ENCODE measurements at places on chromosomes 4 and X.

DNA sequence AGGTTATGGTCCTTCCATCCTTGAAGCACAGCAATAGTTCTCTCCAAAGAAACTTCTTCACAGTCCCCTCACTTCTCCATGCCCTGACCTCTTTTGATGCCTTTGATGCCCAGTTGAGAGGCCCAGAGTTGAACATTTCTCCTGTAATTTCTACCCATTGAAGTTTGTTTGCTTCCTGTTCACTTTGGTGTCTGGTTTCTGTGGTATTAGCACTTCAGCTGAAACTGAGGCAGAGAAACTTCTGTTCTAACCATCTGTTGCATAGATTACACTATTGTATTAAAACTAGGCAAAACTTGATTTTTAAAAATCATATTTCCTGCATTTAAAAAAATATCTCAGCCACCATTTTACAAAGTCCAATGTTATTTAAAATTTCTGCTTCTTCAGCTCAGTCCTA is 89.8 kb upstream of the ADGRG2 start:
- DNase-seq, result no peak

GRCh38 chr4:83230928-83231327 is 53.7 kb downstream of the COQ2 start:
- DNase-seq, result no peak

GRCh38 chr4:6221301-6221850 is 21.0 kb upstream of the JAKMIP1 start:
- no peak for DNase-seq

DNA sequence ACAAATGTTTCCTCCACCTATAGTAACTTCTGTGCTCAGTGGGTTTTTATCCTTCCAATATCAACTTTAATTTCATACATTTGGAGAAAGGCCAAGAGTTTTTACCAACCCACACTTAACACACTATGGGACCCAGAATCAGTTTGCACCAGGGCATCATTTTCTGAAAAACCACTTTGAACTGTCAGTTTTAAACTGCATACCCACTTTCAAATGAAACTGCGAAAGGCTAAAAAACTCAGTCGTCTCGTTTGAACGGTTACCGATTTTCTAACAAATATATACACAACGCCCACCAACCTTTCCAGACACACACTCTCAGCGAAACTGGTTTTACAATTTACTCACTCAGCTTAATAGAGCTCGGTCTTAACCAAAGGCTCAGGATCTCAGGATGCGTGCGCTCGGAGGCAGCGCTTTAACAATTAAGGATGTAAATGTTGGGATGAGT is 376 bp downstream of the ABCG2 start:
- DNase-seq, result peak; percentile 50

DNA sequence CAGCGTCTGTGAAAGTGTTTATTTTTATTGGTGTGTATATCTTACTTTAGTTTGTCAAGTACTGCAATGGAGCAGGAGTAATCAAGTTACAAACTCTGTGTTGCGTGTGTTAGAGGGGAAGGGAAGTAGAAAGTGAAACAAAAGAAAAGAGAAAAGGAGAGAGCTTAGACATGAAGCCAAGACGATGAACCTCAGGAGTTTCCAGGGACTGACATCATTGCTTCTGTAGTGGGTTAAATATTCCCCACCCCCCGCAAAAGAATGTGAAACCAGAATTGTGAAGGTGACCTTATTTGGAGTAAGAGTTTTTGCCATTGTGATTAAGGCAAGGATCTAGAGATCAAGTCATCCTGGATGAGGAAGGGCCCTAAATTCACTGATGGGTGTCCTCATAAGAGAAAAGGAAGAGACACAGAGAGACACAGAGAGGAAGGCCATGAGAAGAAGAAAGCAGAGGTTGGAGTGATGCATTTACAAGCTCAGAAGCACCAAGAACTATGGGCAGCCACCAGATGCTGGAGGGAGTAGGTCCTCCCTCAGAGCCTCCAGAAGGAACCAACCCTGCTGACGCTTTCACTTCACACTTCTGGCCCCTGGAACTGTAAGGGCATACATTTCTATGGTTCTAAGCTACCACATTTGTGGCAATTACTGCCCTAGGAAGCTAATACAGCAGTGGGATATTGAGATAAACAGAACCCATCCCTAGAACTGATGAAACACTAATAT is 173.6 kb upstream of the SFRP2 start:
- no peak for DNase-seq

GRCh38 chr4:64729561-64729960 is 320.3 kb upstream of the TECRL start:
- no peak for DNase-seq

DNA sequence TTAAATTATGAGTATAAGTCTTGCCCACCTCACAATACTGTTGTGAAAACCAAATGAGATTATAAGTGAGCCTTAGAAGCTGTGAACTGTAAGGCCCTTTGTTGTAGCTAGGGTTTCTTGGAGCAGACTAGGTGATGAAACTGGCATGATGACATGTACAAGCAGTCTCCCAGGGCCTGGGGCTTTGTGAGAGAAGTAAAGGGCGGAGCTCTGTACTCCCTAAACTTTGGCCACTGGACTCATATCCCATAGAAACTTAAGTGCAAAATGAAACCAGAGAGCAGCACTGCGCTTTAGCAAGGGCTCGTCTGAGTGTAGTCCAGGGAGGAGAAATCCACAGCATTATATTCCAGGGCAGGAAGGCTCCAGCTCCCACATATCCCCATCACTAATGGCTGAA is 385.6 kb upstream of the FGF16 start:
- DNase-seq, result no peak

- no peak for DNase-seq
Measured at GRCh38 chr4:88900432-88900831, 156.6 kb downstream of the FAM13A start.

DNA sequence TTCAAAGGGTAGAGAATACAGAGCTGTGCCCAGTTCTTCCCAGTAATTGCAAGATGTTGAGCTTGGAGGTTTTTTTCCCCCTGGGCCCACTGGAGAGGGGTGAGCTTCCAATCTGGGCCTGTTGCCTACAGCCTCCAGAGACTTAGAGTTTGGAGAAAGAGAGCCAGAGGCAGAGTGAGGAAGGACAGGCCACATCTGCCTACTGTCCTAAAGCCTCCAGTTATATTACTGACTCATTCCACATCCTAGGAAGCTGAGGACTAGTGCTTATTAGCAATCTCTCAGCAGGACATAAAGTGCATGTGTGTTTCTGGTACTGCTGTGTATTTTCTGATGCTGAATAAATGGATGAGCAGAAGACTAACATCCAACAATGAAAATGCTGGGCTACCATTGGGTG is 181.0 kb upstream of the MAMLD1 start:
- no peak for DNase-seq

DNA sequence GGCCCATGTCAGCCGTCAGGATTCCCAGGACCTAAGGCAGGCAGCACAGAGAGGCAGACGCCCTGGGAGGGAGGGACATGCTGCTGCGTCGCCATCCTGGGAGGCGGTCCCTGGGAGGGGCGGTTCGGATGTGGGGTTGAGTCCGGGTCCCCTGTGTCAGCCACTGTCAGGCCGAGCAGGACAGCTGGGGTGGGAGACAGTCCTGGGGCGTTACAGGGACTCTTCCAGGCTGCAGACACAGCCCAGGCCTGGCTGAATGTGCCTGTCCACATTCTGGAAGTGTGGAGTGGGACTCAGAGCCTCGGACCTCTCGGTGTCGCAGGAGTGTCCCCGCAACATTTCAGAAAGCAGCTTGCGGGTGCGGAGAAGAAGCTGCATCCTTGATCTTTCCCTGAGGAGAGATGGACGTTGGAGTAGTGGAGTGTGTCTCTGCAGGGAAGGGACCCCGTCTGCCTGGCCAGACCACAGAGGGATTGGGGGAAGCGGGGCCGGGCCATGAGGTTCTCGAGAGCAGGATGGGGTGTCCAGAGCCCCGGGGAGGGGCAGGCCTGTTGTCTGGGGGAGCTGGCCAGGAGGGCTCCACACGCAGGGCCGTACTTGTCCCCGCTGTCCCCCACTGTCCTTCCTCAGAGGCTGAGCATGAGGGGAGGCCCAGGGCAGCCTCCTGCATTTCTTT is 6.1 kb downstream of the AKAP17A start:
- DNase-seq, result no peak

DNA sequence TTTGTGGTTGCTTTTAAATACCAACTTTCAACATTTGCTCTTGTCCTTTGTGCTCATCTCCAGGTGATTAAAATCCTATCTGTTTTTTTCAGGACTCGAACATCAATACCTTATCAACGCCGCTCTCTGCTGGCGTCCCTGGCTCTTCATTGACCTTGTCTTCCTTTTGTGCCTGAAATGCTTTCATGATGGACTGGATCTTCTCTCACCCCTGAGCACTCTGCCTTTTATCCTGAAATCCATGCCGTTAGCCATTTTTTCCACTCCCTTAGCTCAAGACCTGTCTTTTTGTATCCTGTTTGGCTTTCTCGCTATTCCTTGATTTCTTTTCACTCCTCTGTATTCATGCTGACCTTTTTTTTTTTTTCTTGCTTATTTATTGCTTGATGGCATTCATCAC is 549.5 kb upstream of the CPEB2 start:
- no peak for DNase-seq
